ENCODE measurements at places on chromosomes 7 and 10. TPM values are rescaled to one million over a fixed set of nuclear protein-coding genes. Genes with fewer than 3 reads are reported as not detected.
A peak's percentile ranks its signal among the peaks of the same experiment; 100 is the strongest.

PAX4 gene
- total RNA-seq, result not detected

- no peaks in the 10 kb centered on the region for H3K27me3 ChIP-seq
- peaks cover 16% of the 10 kb centered on the region for H3K4me1 ChIP-seq
- DNase-seq, result no peak
Observed at GRCh38 chr7:143384661-143385631, 3.8 kb downstream of the ZYX start.

DNA sequence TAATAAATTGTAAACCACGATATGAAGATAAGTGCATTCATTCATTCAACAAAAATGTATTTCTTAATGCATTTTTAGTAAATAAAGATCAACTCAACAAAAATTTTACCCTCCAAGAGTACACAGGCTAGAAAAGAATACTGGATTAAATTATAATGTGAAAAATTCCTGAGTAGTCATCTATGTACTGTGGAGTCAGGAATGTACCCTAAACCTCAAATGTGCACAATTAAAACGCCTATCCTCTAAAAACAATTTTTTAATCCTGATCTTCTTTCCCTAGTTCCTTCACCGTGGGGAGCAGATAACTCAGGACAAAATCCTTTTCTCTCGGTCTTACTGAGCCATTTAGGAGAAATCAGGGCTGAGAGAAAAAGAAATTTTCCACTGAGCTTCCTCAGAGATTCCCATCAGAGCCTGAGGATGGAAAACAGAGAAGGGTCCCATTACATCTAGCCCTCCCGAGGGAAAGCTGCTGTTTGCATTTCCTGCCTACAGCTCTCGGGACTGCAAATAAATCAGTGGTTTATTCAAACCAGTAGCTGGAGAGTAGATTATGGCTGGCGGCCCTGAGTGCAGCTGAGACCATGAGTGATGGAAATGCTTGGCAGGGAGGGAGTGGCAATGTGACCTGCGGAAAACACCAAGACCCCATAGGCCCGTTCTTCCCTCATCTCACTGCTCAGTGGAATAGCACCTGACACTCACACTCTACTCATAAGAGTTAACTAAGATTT, 7.4 kb downstream of the TAS2R40 start:
- no peaks in the 10 kb centered on the region for H3K4me1 ChIP-seq
- no peaks in the 10 kb centered on the region for H3K36me3 ChIP-seq
- DNase-seq, result no peak
- H3K4me3 ChIP-seq, result no peak overlapping the region
- H3K27me3 ChIP-seq, result peaks cover 27% of the 10 kb centered on the region

UPK3B gene
- total RNA-seq, result 2.7 TPM

BAIAP2L1 gene
- 2.2 TPM for total RNA-seq

TAS2R41 gene
- total RNA-seq, result not detected

SORCS1 gene
- total RNA-seq, result not detected

COX19 gene
- total RNA-seq, result 29.3 TPM

PRSS37 gene
- total RNA-seq, result not detected

CBLL1 gene
- 57.0 TPM for total RNA-seq

DNA sequence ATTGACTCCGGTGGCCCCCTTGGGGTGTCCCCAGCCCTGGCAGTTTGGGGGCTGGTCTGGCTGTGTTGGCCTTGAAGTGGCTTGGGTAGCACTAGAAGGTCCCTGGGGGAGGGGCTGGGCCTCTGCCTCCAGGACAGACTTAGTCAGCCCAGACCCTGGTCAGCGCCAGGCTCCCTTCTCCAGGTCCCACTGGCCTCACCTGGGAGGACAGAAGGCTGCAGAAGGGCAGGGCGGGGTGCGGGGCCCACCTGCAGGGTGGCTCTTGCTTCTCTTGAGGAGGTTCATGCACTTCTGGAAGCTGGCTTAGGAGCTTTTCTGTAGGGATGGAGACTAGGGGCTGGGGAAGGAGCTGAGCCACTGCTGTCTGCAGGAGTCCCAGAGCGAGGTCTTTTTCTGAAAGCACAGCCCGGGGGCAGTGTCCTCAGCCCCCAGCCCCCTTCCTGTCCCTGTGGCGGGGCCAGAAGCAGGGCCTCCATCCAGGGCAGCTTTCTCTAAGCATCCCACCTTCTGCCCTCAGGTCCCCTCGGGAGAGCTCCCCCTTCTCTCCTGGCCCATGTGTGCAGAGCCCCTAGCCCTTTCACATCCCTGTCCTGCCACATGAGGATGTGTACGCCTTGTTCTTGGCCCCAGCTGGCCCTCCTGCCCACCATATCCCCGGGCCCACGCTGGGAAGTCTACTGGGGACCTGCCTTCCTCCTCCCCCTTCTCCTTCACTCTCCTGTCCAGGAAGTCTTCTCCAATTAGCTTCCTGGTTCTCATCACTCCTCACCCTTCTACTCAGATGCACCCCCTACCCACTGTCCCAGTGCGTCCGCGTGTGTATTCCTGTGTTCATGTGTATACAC, 11.0 kb downstream of the TBATA start:
- H3K4me3 ChIP-seq, result no peak overlapping the region
- no peaks in the 10 kb centered on the region for H3K4me1 ChIP-seq
- peaks cover 2% of the 10 kb centered on the region for H3K27me3 ChIP-seq
- H3K36me3 ChIP-seq, result no peaks in the 10 kb centered on the region
- DNase-seq, result peak; percentile 23

- H3K27me3 ChIP-seq, result peaks cover 35% of the 10 kb centered on the region
- no peak overlapping the region for H3K4me3 ChIP-seq
- H3K27ac ChIP-seq, result no peak overlapping the region
- no peaks in the 10 kb centered on the region for H3K36me3 ChIP-seq
- no peak for DNase-seq
- H3K4me1 ChIP-seq, result no peaks in the 10 kb centered on the region
Observed at GRCh38 chr10:77163670-77164348, 473.8 kb downstream of the KCNMA1 start.

DNA sequence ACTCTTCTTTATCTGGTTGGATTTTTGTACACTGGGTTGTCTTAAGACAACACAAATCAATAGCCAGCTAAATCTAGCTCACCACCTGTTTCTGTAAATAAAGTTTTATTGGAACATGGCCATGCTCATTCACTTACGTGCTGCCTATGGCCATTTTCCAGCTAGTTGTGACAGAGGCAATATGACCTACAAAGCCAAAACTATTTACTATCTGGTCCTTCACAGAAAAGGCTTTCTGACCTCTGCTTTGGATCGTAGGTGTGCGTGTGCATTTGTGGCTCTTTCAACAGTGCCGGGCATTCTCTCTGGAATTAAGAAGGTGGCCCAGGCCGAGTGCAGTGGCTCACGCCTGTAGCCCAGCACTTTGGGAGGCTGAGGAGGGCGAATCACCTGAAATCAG, 45.5 kb downstream of the NRAP start:
- H3K36me3 ChIP-seq, result no peaks in the 10 kb centered on the region
- no peak overlapping the region for H3K27ac ChIP-seq
- no peaks in the 10 kb centered on the region for H3K4me1 ChIP-seq
- peaks cover 49% of the 10 kb centered on the region for H3K27me3 ChIP-seq
- no peak overlapping the region for H3K4me3 ChIP-seq
- DNase-seq, result no peak

DNA sequence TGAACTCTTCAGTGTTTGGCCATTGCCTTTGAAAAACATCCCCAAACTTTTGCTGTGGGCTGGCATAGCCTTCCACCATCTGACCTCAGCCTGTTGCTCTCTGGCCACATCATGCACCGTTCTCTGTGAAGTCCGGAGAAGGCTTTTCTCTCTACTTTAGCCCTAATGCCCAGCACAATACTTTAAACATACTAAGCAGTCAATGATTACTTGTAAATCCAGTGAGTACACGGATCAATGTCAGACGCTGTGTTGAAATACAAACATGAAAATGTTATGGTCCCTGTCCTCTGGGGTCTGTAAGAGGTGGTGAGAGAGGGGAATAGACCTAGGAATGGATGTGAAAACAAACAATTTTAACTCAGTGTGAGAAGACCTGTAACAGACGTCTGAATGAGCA, 297.9 kb downstream of the PLXDC2 start:
- no peaks in the 10 kb centered on the region for H3K4me1 ChIP-seq
- no peaks in the 10 kb centered on the region for H3K27me3 ChIP-seq
- no peak overlapping the region for H3K4me3 ChIP-seq
- no peak for DNase-seq
- H3K36me3 ChIP-seq, result no peaks in the 10 kb centered on the region

GRCh38 chr7:105934572-105935185, 28.4 kb upstream of the CDHR3 start:
- no peaks in the 10 kb centered on the region for H3K4me1 ChIP-seq
- H3K27ac ChIP-seq, result no peak overlapping the region
- no peak for DNase-seq
- H3K4me3 ChIP-seq, result no peak overlapping the region
- peaks cover 2% of the 10 kb centered on the region for H3K27me3 ChIP-seq
- H3K36me3 ChIP-seq, result no peaks in the 10 kb centered on the region

BAMBI gene
- 0.31 TPM for total RNA-seq

- H3K4me3 ChIP-seq, result no peak overlapping the region
- H3K4me1 ChIP-seq, result no peaks in the 10 kb centered on the region
- H3K27ac ChIP-seq, result no peak overlapping the region
Observed at GRCh38 chr7:85565276-85565675, 378.4 kb upstream of the SEMA3D start.

DNA sequence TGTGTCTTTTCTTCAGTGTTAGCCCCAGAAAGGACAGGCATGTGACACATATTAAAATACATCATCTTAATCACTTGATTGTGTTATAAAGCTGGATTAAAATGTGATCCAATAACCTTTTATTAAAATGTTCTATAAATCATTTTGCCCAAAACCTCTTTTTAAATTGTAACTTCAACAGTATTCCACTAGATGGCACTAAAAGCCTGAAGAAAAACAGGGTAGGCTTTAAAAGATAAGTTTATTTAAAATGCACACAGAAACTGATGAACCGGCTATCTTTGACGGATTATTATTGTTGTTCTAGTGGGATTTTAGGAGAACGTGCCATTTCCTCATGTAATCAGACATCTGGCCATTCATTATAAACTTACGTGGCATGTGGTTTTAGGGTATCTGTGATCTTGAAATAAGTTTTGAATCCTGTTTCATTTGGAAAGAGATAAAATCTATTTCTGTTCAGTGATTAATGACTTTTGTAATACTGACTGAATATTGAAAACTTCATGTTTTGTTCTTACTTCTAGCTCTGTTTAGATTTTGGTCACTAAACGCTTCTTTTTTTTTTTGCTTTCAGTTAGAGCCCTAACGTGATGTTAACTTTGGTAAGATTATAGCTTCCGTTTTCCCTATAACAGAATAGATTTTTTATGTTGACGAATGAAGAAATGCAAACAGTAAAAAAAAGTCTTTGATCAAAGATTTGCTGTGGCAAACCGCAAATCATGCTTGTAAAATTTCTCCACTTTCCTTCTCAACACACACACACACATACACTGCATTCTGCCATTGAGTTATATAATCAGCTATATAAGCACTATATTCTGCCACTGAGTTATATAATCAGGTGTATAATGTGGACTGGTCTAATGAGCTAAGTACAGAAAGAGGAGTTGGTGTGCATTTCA, 13.6 kb downstream of the VPS50 start:
- peaks cover 2% of the 10 kb centered on the region for H3K36me3 ChIP-seq
- no peak overlapping the region for H3K4me3 ChIP-seq
- H3K4me1 ChIP-seq, result peaks cover 3% of the 10 kb centered on the region
- H3K27me3 ChIP-seq, result no peaks in the 10 kb centered on the region
- H3K27ac ChIP-seq, result no peak overlapping the region
- no peak for DNase-seq

GRCh38 chr7:114468844-114469243, 54.2 kb downstream of the FOXP2 start:
- H3K4me3 ChIP-seq, result no peak overlapping the region
- no peaks in the 10 kb centered on the region for H3K27me3 ChIP-seq
- DNase-seq, result no peak

DNA sequence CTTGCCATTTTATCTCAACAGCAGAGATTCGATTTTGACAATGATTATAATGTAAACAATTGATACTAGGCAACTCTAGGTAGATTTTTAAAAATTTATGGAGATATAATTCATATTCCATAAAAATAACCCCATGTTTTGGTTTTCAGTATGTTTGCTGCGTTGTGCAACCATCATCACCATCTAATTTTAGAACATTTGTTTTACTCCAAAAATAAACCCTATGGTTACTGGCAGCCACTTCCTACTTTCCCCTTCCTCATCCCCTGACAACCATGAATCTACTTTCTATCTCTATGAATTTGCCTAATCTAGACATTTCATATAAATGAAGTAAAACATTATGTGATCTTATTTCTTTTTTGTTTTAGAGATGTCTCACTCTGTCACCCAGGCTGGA, 401.9 kb downstream of the THSD7A start:
- no peaks in the 10 kb centered on the region for H3K4me1 ChIP-seq
- no peak for DNase-seq
- no peaks in the 10 kb centered on the region for H3K36me3 ChIP-seq
- no peaks in the 10 kb centered on the region for H3K27me3 ChIP-seq
- H3K27ac ChIP-seq, result no peak overlapping the region
- H3K4me3 ChIP-seq, result no peak overlapping the region

DNA sequence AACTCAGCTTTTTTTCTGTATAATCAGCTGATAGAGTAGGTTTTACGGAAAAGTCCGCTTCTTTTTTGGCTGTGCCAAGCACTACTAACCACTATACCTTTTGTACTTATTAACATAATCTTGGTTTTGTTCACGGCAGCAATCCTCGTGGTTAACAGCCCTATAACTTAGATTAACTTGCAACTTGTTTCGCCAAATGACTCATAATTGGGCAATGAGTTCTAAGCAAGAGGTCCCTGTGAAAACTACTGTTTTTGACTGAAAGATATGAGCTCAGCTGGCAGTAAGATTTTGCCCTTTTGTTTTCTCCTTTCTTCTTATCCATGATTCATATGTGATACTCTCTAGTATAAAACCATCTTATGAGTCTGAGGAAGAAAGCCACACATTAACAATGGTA, 345.0 kb upstream of the PCDH15 start:
- no peaks in the 10 kb centered on the region for H3K36me3 ChIP-seq
- no peaks in the 10 kb centered on the region for H3K27me3 ChIP-seq
- no peaks in the 10 kb centered on the region for H3K4me1 ChIP-seq
- no peak overlapping the region for H3K27ac ChIP-seq
- no peak for DNase-seq

JMJD1C gene
- 91.9 TPM for total RNA-seq
